WTC11 (cell line): ENCODE measurements at places on chromosomes 7 and 10.

GRCh38 chr7:64744680-64745079 lies 49.5 kb upstream of the ZNF138 start:
- no peaks in the 10 kb centered on the region; the same call in none of the 2 replicates for H3K27me3 ChIP-seq
- DNase-seq: no peak
- no peaks in the 10 kb centered on the region for H3K4me1 ChIP-seq
- no peak overlapping the region for H3K27ac ChIP-seq
- H3K4me3 ChIP-seq: no peak overlapping the region

GRCh38 chr10:58608351-58608750 lies 95.7 kb downstream of the BICC1 start:
- DNase-seq: no peak
- no peaks in the 10 kb centered on the region for H3K27me3 ChIP-seq
- no peaks in the 10 kb centered on the region for H3K36me3 ChIP-seq
- H3K4me3 ChIP-seq: no peak overlapping the region
- no peaks in the 10 kb centered on the region for H3K4me1 ChIP-seq

- DNase-seq: no peak
- peak overlapping the region; percentile 11; the same call in 1 of the 2 replicates for H3K4me3 ChIP-seq
- H3K27me3 ChIP-seq: peaks cover 31% of the 10 kb centered on the region
- H3K36me3 ChIP-seq: no peaks in the 10 kb centered on the region; the same call in 1 of the 2 replicates
- no peak overlapping the region for H3K27ac ChIP-seq
- H3K4me1 ChIP-seq: peaks cover 23% of the 10 kb centered on the region
Observed at GRCh38 chr7:129436335-129436923, 2.2 kb downstream of the STRIP2 start.

- H3K27me3 ChIP-seq: peaks cover 82% of the 10 kb centered on the region
- H3K4me1 ChIP-seq: no peaks in the 10 kb centered on the region
- DNase-seq: peak; percentile 6
- no peaks in the 10 kb centered on the region for H3K36me3 ChIP-seq
- H3K4me3 ChIP-seq: no peak overlapping the region
Observed at GRCh38 chr10:86372784-86373239, 6.2 kb upstream of the GRID1 start.

GRCh38 chr7:30478349-30479201 lies at the start of gene NOD1:
NOD1 (minus strand) TSS chr7:30478784; CDS start chr7:30456921, 21,863 bp downstream.
- no peak within 1 kb of the TSS for H3K27ac ChIP-seq
- H3K36me3 ChIP-seq: no peaks in the 10 kb centered on the region

DNA sequence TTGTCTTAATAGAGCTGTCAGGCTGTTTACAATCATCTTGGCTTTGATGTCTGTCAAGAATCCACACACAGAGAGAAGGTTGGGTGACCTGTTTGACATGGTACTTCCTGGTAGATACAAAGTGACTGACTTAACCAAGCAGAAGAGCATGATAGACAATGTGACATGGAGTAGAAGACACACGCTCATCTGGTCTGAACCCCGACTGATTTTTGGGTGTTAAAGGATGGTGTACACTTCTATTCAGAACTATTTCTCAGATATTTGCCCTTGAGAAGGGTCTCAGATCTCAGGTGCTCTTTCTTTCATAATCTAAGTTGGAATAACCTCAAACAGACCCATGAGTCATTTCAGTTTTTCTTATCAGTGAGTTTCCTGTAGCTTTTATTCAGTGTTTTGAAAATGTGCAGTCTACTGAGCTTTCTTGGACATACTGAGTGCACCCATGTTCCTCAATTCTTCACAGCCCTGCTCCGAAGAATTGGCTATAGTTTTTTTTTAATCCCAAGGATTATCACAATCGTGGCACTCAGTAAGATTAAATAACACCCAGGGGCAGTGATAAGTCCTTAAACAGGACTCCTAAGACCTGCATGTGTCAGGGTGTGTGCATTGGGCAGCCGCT lies 46.4 kb upstream of the NXPH1 start:
- no peaks in the 10 kb centered on the region for H3K36me3 ChIP-seq
- no peaks in the 10 kb centered on the region for H3K27me3 ChIP-seq
- DNase-seq: no peak
- H3K4me3 ChIP-seq: no peak overlapping the region
- H3K4me1 ChIP-seq: peaks cover 30% of the 10 kb centered on the region

DNA sequence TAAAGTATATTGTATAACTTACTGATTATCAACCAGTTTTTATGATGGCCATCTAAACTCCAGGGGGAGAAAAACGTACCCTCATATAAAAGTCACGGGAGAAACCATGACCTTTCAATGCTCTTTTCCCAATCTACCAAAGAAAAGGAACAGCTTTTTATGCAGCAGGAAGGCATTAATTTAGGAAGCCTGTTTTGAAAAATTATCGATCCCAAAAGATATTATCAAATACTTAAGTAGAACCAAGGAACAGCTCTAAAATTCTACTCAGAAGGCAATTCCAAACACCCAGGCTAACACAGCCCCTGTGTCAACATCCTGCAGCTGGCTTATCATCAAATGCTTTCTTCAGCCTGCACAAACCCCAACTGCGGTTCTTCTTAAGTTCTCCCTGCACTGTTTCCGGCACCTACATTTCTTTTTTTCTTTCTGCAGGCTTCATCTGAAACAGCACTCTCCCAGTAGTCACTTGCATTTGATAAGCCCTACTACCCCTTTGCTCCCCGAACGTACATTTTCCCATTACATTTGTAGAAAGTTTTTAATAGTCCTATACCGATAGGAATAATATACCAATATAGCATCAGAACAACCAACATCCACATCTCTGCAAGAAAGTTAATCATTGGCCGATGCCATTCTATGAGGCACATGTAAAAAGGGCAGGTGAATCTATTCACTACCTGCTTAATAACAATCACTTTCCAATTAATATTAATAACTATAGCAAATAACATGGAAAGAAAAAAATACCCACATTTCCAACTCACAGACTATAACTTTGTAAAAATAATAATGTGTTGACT lies 47.9 kb downstream of the PIP4K2A start:
- no peaks in the 10 kb centered on the region for H3K27me3 ChIP-seq
- H3K4me1 ChIP-seq: peaks cover 62% of the 10 kb centered on the region
- no peak for DNase-seq
- H3K4me3 ChIP-seq: no peak overlapping the region

DNA sequence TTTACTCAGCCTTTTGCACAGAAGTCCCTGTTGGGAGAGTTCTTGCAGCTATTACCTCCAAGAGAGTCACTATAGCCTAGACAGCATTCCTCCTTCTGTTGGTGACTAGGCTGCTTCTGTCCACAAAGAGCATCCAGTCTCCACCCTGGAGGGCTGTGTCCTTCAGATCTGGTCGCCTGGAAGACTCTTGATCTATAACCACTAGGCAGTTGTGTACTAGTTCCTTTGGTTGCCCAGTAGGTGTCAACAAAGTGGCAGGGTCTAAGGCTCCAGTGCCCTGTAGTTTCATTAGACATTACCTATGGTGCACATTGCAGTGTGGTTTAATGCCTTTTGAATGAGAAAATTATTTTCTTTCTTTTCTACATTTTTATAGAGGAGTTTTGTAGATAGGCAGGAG lies 11.3 kb upstream of the AKR1C2 start:
- 0 out of 2 replicates have a peak, but pooled peaks cover 2% of the 10 kb centered on the region for H3K36me3 ChIP-seq
- H3K4me3 ChIP-seq: no peak overlapping the region
- H3K27ac ChIP-seq: no peak overlapping the region
- DNase-seq: no peak

DNA sequence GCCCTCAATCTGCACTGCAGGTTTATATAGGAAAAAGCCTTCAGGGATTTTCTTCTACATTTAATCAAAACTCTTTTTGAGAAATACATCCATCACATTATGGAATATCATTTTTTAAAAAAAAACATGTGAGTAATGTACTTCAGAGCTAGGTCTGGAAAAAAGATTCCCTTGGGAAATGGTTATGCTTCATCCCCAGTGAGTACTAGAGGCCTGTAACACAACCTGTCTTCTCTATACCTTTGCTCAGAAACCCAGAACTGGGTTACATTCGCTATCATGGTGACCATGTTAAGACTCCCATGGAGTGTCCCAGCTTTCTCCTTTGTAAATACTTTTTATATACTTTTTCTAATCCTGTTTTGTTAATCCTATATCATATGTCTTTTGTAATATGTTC lies 186.9 kb downstream of the LRRTM3 start:
- DNase-seq: no peak
- H3K36me3 ChIP-seq: no peaks in the 10 kb centered on the region

DNA sequence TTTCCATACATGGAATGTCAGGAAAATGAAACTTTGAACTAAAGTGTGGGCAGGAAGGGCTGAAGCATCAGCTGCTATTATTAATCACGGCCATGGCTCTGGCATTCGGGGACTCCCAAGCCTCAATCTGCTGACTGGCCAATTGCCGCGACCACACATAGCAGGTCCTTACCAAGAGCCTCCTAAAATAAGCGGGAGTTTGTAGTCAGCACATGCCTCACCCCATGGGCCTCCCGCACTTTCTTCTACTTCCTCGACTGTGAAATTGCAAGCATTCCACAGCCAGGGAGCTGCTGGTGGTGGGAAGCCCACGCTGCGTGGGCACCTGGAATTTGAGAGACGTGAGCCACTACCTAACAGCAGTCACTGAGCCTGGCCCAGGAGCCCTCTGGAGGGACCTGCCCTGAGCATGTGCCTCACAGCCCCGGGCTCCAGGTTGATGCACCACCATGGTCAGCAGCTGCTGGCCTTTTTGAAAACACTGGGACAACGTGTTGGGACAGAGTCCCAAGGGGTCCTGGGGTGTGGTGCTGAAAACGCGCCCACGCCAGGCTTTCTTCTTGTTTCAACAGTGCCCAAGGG lies 211.4 kb downstream of the TNS3 start:
- H3K4me3 ChIP-seq: no peak overlapping the region
- no peak for DNase-seq
- peaks cover 40% of the 10 kb centered on the region for H3K4me1 ChIP-seq
- H3K27ac ChIP-seq: no peak overlapping the region; the same call in 1 of the 2 replicates

DNA sequence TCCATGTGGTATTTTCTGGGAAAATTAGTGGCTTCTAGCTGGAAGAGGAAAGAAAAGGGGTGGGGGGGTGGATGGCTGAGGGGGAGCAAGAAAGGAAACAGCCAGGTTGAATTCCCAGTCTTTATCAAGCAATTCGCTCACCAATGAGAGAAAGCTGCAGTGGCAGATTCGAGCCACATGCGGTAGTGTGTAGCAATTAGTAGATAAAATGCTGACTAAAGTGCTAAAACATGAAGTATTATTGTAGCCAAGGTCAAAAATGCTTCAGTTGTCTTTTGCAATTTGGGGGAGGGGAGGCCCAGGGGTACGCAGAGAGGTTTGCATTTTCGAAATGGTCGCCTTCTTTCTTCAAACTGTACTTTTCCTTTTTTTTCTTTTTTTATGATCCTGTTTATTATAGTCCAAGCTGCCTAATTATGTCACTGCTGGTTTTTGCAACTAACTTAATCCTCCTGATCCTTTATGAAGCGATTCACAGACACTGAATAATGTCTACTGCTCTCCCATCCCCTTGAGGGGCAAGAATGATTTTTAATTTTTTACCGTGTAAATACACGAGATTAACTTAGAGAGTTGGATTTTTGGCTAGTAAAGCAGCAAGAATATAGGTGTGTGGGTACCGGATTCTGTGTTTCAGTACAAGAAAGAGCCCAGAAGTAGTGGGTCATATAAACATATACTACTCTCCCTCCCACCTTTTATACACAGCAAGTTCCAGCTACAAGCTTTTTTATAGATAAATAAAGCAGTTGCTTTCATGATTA lies 3.6 kb upstream of the ARID5B start:
- peaks cover 36% of the 10 kb centered on the region for H3K4me1 ChIP-seq
- peaks cover 47% of the 10 kb centered on the region for H3K27me3 ChIP-seq
- H3K4me3 ChIP-seq: peak overlapping the region; percentile 85

- no peaks in the 10 kb centered on the region for H3K27me3 ChIP-seq
- peaks cover 20% of the 10 kb centered on the region for H3K36me3 ChIP-seq
- no peak overlapping the region for H3K27ac ChIP-seq
- no peak for DNase-seq
- H3K4me1 ChIP-seq: peaks cover 12% of the 10 kb centered on the region
Observed at GRCh38 chr7:132866144-132866531, 215.8 kb downstream of the CHCHD3 start.

DNA sequence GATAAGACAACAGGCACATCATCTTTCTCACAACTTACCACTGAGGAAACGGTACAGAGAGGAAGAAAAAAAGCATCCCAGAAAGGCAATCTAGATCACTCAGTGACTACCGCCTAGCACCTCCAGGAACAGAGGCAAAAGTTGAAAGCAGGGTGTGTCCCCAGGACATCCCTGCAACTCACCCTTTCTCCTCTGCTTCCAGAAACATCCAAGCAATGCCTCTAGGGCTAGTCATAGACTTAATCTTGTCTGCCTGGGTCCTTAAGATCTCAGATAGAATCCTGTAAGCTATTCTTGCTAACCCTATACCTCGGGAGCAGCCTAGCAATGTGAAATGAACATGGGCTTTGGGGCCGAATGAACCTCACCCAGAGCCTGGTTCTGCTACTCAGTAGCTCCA lies 18.8 kb upstream of the PDCD4 start:
- no peaks in the 10 kb centered on the region for H3K36me3 ChIP-seq
- no peak overlapping the region for H3K4me3 ChIP-seq
- H3K27me3 ChIP-seq: no peaks in the 10 kb centered on the region
- 0 out of 2 replicates have a peak, but pooled peaks cover 3% of the 10 kb centered on the region for H3K4me1 ChIP-seq

DNA sequence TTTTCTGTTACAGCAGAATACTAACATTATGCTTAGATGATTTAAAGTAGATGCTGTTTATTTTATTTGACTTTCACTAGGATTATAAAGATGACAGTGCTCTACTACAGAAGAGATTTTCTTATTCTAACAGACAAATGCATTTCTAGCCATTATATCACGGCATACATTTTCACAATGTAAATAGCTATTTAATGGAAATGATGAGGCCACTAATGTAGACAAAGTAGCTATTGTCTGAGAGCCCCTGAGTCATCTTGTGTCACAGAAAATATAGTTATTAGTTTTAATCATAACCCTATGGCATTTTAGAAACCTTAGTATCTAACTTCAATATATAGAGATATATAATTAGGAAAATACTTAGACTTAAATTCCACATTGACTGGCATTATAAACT lies 158.0 kb upstream of the AHR start:
- H3K27ac ChIP-seq: no peak overlapping the region
- H3K4me3 ChIP-seq: no peak overlapping the region
- no peaks in the 10 kb centered on the region for H3K27me3 ChIP-seq
- H3K36me3 ChIP-seq: no peaks in the 10 kb centered on the region

DNA sequence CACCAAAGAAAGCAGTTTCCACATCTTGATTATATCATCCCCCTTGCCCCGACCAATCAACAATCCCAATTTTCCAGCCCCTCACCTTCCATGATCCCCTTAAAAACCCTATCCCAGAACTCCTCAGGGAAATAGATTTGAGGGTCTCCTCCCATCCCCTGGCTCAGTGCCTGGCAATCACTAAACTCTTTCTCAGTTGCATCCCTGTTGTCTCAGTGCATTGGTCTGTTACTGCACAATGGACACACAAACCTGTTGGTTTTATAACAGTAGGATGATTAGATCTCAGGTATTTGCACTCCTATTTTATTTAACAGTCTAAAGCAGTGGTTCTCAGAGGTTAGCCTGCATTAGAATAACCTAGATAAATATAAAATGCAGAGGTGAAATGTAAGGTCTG lies 45.2 kb upstream of the RELN start:
- peaks cover 7% of the 10 kb centered on the region for H3K36me3 ChIP-seq
- no peak overlapping the region for H3K27ac ChIP-seq
- no peak for DNase-seq
- no peaks in the 10 kb centered on the region for H3K27me3 ChIP-seq

GRCh38 chr7:20310963-20311742 lies 19.5 kb upstream of the ITGB8 start:
- DNase-seq: no peak
- no peak overlapping the region for H3K4me3 ChIP-seq
- H3K36me3 ChIP-seq: no peaks in the 10 kb centered on the region
